ENCODE measurements at places on chromosomes 12 and 14.

GRCh38 chr12:91896286-91897024 is 249.2 kb downstream of the BTG1 start:
- DNase-seq, result no peak

GRCh38 chr14:91385224-91385623 is 32.4 kb downstream of the CCDC88C start:
- DNase-seq, result no peak

DNA sequence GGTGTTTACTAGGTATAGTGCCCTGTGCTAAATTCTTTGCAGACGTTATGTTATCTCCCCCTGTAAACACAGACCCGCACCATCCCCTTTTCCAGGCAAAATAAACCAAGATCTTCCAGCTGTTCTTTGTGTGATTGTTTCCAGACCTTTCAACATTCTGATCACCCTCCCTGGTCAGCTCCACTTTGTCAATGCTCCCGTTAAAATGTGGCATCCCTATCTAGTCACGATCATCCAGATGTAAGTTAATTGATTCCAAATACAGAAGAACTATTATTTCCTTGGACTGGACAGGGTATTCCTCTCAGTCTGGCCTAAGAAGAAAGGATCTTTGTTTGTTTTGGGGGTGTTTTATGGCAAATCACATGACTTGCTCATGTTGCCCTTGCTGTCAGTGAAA is 127.6 kb upstream of the ARID2 start:
- no peak for DNase-seq

- DNase-seq, result no peak
Observed at GRCh38 chr14:50523271-50524041, 8.9 kb downstream of the MAP4K5 start.

GRCh38 chr12:126107659-126108058 is 1042.4 kb downstream of the AACS start:
- DNase-seq, result no peak

GRCh38 chr14:67536087-67536486 is 3.0 kb downstream of the PLEKHH1 start:
- DNase-seq, result no peak

DNA sequence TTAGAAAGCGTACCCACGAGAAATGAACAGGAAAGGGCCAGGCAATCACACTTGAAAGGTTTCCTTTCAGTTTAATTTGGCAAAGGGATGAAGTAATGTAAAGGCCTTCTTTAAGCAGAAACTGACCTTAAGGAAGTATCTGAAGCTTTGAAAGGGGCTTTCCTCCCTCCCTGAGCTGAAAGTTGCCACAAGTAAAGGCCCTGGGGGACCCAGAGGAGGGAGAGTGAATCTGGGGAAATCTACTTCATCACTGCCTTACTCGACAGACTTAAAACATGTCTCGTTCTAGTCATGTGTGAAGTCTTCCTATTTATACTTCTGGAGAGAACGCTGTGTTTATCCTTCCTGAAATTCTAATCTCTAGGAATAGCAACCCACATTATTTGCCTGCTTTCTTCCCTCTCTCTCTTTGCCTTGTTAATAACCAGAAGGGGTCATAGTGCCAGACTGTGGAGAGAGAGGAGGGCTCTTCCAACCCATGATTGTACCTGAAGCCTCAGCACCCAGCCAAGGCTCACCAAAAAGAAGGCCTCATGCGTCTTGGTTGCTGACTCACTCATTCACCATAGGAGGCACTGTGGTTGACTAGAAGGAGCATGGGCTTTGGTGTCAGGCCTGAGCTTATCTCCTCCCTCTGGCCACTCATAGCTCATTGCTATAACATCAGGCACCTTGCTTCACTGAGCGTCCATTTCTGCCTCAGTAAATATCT is 10.2 kb upstream of the GPX2 start:
- DNase-seq, result no peak

DNA sequence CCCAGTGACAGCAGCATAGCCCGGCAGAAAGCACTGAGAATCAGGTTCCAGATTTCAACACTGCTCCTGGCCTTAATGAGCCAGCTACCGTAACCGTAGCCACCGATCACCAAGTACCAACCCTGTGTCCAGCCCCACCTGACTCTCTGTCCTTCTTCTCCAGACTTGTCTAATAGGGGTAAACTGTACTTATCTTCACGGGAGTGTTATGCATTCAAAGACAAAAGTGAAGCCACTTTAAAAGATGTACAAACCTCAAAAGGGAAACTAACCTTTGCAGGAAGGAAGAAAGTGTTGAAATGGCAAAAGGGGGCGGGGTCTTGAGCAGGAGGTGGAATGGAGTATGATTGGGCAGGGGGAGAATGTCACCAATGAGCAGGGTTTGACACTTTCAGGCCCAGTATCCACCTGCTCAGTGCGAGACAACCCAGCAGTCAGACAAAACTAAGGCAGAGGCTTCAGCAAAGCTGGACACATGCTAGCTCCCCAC is 226.1 kb downstream of the CHST11 start:
- no peak for DNase-seq

DNA sequence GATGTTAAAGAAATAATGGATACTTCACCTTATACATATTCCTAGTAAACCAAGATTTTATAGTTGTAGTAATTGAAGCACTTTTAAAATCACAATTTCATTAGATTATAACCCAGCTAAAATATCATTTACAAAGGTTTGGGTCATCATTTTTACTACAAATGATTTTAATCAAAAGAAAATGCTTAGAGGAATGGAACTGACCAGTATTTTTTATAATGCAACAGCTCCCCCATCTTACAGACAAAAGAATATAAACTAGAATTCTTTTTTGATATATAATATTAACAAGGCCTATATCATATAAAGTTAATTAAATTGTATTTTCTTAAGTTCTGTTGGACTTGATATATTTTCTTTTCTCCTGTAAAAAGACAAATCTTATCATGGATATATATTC is 20.4 kb upstream of the LRFN5 start:
- DNase-seq, result no peak

- DNase-seq, result no peak
Observed at GRCh38 chr14:71959055-71959454, 26.8 kb downstream of the RGS6 start.

DNA sequence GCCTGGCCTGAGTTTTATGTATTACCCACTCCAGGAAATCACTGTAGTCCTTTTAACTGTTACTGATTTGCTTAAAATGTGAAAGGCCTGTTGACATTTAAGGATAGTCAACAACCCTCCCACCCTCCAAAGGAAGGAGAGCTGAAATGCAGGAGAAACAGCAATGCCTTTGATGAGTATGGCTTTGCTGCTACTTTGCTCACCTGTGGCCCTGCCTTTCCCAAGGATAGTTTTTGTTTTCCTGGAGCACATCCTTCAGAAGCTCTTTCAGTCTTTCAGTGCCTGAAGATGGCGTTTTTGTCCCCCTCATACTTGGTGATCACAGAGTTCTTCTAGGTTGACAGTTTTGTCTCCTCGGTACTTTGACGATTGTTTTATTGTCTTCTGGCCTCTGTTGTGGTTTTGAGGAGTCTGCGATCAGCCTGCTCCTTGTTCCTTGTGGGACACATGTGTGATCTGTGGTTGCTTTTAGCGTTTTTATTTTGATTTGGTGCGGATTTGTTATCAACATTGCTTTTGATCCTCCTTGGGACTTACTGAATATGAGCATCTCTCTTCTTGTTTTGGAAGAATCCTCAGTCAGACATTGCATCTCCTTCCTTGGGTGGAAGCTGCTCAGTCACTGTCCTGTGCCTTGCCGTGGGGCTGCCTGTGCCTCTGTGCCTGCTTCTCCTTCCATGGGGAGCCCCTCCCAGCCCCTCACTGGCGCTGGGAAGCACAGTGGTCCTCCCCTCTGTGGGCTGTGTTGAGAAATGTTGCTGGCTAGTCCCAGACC is 17.2 kb downstream of the PACS2 start:
- no peak for DNase-seq

DNA sequence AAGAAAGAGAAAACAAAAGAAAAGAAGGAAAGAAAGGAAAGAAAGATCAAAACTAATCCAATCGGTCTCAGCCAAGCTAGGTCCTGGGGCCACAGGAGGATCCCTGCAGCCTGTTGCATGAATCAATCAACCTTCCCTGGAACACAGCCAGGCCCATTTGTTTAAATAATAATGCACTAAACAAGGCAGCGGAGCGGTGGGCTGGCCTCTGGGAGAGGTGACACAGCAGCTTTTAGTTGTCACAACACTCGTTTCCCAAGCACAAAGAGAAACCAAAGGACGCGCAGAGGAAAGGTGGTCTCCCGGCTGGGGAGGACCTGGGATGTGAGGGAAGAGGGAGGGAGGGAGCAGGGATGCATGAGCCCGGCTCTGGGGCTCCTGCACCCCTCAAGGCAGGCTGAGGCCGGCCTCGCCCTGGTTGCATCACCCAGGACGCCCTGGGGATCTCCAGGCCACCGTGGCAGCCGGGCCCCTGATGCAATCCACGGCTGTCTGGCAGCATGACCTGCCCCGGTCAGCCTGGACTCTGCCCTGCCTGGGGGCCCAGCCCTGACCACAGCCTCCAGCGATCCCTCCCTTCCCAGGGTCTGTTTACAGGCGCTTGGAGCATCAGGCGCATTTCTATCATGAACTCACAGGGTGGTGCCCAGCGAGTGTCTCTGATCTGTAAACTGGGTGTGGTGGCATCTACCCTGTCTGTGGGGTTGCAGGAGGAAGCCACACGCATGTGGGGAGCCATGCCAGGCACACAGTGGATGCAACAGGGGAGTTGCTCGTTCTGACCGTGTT is 32.5 kb downstream of the MMP17 start:
- DNase-seq, result no peak

DNA sequence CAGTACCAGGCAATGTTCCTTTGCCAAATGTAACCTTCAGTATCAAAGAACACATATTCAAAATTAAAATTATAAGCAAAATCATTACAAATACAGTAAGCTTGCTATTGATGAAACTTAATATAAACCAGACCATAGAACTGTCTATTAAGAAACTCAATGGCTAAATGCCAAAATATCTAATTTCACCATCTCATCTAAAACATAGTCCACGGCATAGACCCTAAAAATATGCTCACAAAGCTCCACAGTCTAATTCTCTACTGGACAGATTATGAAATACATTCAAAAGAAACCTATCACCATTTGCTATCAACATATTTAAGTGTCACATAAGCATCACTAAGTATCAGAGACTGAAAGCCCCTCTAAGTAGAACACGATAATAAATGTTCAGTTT is 25.2 kb downstream of the DUSP16 start:
- no peak for DNase-seq

DNA sequence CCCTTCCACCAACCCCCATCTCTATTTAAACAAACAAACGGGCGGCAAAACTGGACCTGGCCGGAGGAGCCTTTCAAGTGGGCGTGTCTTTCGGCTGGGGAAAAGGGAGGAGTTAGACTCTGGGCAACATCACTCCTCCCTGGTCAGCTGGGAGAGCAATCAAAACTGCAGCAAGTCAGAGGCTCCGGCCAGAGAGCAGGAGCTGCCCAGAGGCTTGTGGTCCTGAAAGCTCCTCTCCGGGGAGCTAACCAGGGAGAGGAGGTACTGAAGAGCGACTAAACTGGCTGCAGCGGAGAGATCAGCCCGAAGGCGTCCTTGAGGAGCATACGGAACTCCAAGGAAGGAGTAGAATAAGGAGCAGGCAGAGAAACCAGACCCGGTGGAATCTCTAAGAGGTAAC is at the start of gene NEUROD4:
Gene NEUROD4 (plus strand): TSS at position 191 of the 400 bp plus-strand sequence. CDS start 6,466 bp downstream, outside the sequence.
- DNase-seq, result no peak

GRCh38 chr12:2291947-2292346 is 239.2 kb downstream of the CACNA1C start:
- no peak for DNase-seq

- DNase-seq, result no peak
Observed at GRCh38 chr12:39595928-39596327, 23.7 kb downstream of the ABCD2 start.

- DNase-seq, result no peak
Observed at GRCh38 chr14:72544615-72545387, 349.1 kb downstream of the DPF3 start.

GRCh38 chr14:80946797-80947196 is 5.3 kb upstream of the CEP128 start:
- no peak for DNase-seq

- no peak for DNase-seq
Observed at GRCh38 chr12:6752167-6752920, 597 bp downstream of the MLF2 start.

GRCh38 chr12:15599266-15600037 is 189.7 kb downstream of the EPS8 start:
- peak; percentile 76 for DNase-seq

Measured in fibroblast of skin of left biceps (primary cell).